ENCODE measurements at places on chromosomes 11 and 22. TPM values are rescaled to one million over a fixed set of nuclear protein-coding genes. Genes with fewer than 3 reads are reported as not detected.

C22orf31 gene
- polyA plus RNA-seq: 0.12 TPM

OR4D5 gene
- polyA plus RNA-seq: not detected

DNA sequence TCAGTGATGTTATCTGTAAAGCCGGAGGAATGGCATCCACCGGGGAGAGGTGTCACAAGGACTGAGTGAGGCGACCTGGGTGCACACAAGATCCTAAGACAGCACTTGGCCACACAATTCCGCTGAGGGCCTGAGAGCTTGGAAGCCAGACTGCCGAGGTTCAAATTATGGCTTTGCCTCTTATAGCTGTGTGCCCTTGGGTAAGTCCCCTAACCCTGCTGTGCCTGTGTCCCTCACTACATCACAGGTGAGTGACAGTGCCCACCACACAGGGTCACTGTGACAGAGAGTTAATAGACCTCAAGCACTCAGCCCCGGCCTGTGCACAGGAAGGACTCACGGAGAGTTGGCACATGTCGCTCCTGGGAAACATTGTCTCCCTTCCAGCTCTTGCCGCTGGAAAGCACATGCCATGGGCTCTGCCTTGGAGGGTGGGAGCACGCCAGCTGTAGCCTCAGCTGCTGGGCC lies 592 bp downstream of the RHOD start:
- DNase-seq: no peak

GRCh38 chr11:469684-470560 lies 19.8 kb downstream of the PTDSS2 start:
- peak; percentile 50 for DNase-seq

SAA2 gene
- polyA plus RNA-seq: not detected

DNA sequence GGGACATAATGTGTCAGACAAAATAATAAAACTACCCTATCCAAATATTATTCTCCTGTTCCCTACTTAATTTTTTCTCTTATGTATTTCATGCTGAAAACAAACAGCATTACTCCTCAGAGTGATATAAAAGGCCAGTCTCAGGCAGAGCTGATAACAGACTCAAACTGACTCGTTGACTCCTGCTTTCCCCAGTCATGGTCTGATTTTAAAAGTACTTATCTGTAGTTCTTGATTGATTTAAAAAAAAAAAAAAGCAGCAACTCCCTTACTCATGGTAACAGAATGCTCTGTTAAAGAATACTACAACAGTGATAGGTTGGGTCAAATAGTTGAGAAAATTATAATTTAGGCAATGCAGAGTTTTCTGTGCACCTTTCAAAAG lies 90.3 kb upstream of the BARX2 start:
- no peak for DNase-seq

ADM gene
- polyA plus RNA-seq: 247 TPM

DNA sequence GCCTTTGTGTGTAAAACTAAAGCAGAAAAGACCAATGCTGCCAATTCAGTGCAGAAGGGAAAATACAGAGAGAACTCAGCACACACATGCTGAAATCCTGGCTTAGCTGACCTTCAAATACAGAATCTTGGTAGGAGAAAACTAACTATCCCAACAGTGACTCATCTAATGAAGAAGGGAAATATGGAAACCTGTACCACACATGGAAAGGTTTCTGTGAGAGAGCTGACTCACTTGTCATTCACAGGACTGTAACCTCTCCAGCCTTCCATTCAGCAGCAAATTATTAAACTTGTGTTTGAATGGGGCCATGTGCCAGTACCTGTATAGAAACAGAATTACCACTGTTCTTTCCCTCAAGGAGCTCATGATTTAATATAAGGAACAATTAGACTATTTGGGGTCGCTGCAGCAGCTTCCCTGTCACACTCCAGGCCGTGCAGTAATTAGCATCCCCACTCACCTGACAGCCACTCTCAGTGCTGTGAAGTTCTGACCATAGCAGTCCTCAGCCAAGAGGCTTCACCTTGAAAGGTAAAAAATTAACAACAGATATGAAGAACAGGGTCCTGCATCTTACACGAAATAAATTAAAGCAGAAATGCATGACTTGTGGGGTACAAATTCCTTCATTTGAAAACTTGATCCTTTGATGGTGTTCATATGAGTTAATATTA lies 53.9 kb downstream of the MSANTD4 start:
- no peak for DNase-seq

DSCAML1 gene
- polyA plus RNA-seq: not detected

IGF2 gene
- 16.6 TPM for polyA plus RNA-seq

CREB3L1 gene
- 33.2 TPM for polyA plus RNA-seq
